ENCODE measurements at places on chromosomes 3 and 15.

GRCh38 chr15:29638781-29639180 lies 183.5 kb downstream of the TJP1 start:
- no peak for DNase-seq

DNA sequence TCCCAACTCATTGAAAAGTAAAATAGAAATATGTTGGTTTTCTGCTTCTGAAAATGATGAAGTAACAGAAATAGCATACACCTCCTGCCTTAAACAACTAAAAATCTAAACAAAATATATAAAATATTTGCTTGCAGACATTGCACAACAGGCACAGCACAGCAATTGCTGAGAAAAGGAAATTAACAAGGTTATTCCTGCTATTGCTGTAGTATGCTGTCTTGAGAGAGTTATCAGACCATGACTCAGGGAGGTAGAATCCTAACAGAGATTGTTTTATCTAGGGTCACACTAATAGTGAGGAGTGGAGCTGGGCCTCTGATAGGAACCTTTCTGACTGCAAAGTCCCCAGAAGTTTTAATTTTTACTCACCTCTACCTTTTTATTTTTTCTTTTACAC lies 72.6 kb downstream of the ZBTB20 start:
- DNase-seq = no peak

GRCh38 chr15:69154078-69154477 lies 6.4 kb upstream of the GLCE start:
- DNase-seq = no peak

- no peak for DNase-seq
These were observed 85.9 kb upstream of the ZPLD1 start for GRCh38 chr3:102348904-102349303.

DNA sequence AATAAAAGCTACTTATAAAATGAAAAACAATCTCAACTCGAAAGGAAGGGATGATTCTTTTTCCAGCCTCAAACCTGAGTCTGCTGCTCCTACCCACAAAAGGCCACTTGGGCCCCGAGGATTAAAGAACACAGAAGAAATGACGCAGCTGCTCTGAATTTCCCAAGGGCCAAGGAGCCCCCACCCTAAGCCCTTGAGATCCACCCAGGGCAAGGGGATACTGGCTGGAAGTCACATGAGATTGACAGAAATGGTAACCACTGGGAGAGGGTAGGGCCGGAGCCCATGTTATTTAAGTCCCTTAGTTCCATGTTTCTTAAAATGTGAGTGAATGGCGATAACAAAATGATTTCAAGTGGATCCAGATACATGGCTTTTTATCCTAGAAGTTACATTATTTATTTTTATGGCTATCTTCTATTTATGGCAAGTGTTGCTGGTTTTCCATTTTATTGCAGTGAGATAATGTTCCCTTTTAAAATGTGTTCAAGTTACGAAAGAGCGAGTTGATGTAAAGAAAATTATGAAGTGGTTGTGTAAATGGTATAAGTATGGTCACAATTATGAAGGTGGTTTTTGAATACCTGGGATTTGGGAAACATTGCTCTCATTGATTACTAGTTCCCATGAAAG lies 16.8 kb downstream of the IGDCC4 start:
- DNase-seq = no peak

GRCh38 chr3:9778143-9779074 lies 8.7 kb upstream of the CAMK1 start:
- DNase-seq = peak; percentile 77

GRCh38 chr3:112718516-112718915 lies 77.6 kb upstream of the CCDC80 start:
- no peak for DNase-seq

GRCh38 chr3:103600844-103601243 lies 1166.0 kb downstream of the ZPLD1 start:
- no peak for DNase-seq

- no peak for DNase-seq
These were observed 922.2 kb downstream of the TUSC7 start for GRCh38 chr3:117631781-117632180.

DNA sequence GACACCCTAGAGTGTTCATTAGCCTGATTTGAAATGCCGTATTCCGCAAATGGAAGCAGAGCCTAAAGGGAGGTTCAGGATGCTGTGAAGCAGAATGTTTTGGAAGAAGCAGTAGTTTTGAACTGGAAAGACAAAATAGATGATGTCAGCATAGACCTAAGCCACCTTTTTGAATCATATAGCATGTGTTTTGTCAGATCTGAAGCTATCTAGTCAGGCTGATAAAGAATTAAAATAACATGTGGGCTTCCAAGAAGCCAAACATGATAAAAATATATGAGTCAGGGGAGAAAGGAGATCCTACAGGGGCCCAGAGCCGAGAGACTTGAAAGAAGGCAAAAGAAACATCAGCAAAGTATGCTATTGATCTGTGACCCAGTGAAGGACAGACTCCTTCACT lies 47.2 kb upstream of the RASA2 start:
- no peak for DNase-seq

GRCh38 chr3:179182902-179183301 lies 34.7 kb downstream of the PIK3CA start:
- DNase-seq = no peak

GRCh38 chr3:133125171-133125570 lies 87.0 kb downstream of the TMEM108 start:
- DNase-seq = no peak

GRCh38 chr3:15630646-15631350 lies 29.3 kb downstream of the BTD start:
- no peak for DNase-seq

- no peak for DNase-seq
These were observed 139.6 kb downstream of the GRM7 start for GRCh38 chr3:7000501-7000900.

- no peak for DNase-seq
These were observed 45.7 kb downstream of the CD86 start for GRCh38 chr3:122100591-122101463.

DNA sequence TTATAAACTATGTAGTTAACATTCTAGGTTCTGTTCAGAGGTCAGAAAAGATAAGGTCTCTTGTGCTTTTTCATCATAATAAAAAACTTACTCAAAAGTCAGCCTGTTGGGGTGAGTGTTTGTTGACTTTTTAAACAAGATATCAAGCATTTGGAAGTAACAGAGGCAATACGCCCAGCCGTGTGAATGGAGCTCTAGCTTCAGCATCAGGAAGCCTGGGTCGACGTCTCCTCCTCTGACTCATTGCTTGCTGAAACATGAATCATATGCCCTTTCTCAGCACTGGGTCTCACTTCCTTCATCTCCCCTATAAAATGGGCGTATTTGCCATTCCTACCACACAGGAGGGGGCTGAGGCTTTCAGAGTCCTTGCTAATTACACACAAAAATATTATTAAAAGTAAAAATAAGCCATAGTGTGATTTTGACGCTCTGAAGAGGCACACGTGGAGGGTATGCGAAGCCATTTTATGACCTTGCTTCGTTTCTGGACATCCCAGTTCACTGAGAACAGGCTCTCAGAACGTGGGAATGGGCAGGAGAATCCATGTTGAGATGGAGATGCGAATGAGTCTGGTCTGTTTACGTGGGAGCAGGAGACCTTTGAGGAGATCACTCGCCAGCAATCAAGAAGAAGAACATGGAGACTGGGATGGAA lies 220.8 kb upstream of the TPRG1 start:
- no peak for DNase-seq

- no peak for DNase-seq
These were observed 33.7 kb upstream of the IGF1R start for GRCh38 chr15:98614681-98615080.

GRCh38 chr3:14823393-14823792 lies 4.6 kb downstream of the FGD5 start:
- no peak for DNase-seq

GRCh38 chr3:183370391-183370790 lies 58.0 kb downstream of the MCF2L2 start:
- no peak for DNase-seq

Data from putamen (tissue), 1 donor.